Activated CD8-positive, alpha-beta memory T cell treated with anti-CD3 and anti-CD28 coated beads for 48 hours (primary cell): ENCODE measurements at places on chromosomes 11 and 22.

DNA sequence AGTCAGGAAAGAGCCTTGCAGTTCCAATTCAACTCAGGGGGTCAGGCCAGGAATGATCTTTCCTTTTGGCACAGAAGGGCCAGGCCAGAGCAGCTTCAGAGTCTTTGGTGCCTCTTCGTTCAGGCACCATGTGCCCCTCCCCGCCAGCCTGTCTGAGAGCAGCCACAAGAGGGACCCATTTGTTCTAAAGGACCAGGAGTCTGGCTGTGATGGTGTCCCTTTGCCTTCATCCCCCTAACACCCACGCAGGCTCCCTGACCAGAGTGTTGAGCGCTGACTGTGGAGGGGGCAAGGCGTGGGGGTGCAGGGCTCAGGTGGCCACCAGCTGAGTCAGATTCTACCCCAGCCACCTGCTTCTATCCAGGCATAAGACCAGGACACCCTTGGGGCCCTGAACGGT is 156.4 kb downstream of the TTC17 start:
- DNase-seq: no peak

DNA sequence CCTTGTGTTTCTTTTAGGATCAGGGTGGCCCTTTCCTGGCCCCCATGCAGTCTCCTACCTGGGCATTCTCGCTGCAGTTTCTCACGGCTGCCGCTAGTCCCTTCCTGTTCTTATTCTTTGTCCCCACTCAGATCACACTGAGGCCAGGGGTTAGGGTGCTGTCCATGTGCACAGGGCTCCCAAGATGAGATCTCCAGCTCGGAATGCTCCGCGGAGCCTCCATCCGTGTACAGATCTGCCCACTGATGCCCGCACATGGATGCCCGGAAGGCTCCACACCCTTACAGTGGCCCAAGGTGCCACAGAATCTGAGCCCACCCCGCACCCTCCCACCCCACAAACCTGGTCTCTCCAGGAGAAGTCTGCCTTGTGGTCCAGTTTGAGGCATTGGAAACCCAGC is 457.3 kb downstream of the TBC1D22A start:
- DNase-seq: no peak

GRCh38 chr22:26502688-26503561 is 9.3 kb downstream of the TFIP11 start:
- no peak for DNase-seq

DNA sequence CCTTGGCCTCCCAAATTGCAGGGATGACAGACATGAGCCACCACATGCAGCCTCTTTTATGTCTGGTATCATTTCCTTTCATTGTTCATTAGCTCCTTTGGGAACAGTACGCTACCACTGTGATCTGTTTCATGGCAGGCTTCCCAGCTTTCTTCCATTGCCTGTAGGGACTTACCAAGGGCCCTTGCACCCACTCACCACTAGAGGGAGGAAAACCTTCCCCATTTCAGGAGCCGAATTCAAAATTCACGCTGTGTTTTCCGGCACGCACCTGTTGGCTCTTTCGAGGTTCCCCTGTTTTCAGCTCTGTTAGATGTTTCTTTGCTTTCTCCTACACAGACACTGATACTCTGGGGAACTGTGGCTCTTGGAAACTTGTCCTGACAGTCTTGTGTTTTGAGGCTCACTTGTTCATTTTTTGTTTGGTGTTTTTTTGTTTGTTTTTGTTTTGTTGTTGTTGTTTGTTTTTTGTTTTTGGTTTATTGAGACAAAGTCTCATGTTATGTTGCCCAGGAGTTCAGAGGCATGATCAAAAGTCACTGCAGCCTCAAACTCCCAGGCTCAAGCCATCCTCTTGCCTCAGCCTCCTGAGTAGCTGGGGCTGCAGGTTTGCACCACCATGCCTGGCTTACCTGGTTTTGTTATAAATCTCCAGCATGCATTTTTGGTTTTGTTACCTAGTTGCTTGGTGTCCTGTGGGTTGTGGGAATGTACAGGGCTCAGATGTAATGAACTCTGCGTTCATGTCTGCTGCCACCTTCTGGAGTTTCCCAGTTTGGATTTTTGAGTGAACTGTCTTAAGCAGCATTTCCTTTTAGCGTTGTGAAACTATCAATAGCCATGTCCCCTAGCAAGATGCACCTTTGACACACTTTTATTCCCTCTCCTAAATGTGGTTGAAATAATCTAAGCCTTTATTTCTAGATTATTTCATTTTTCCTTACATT is 2.3 kb downstream of the KRTAP5-11 start:
- DNase-seq: no peak

- DNase-seq: no peak
These were observed 981.0 kb upstream of the FAT3 start for GRCh38 chr11:91243630-91244029.

- no peak for DNase-seq
These were observed 2.2 kb upstream of the PNPLA3 start for GRCh38 chr22:43921370-43921769.

- no peak for DNase-seq
These were observed 258.1 kb downstream of the C11orf87 start for GRCh38 chr11:109680127-109680526.

- no peak for DNase-seq
These were observed 136.0 kb downstream of the MAML2 start for GRCh38 chr11:96206955-96207354.

DNA sequence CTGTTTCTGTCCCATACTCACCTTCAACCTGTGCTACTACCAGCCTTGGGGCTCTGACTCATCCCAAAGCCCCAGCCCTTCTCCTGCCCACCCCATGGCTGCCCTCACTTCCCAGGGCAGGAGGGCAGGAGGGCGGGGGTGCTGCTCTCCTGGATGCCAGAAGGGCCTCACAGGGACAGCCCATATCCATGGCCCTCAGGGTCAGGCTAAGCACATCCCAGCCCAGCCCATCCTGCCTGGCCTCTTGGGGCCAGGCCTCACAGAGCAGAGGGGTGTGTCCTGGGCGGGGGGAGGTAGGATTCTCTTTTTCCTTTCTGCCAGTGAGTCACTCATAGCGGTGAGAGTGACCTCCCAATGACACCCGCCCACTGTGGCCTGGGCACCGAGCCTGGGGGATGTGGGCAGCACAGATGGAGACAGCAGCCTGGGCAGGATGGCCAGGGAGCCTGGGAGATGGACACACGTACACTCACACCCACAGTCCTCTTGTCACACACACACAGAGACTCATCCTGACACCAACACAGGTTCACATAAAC is 2.4 kb downstream of the LTBP3 start:
- no peak for DNase-seq

- DNase-seq: no peak
These were observed 243.4 kb upstream of the DDI1 start for GRCh38 chr11:103792981-103793468.

GRCh38 chr22:33139937-33140336 is 81.8 kb upstream of the SYN3 start:
- no peak for DNase-seq

GRCh38 chr11:123578778-123579481 is 75.5 kb downstream of the SCN3B start:
- DNase-seq: no peak

DNA sequence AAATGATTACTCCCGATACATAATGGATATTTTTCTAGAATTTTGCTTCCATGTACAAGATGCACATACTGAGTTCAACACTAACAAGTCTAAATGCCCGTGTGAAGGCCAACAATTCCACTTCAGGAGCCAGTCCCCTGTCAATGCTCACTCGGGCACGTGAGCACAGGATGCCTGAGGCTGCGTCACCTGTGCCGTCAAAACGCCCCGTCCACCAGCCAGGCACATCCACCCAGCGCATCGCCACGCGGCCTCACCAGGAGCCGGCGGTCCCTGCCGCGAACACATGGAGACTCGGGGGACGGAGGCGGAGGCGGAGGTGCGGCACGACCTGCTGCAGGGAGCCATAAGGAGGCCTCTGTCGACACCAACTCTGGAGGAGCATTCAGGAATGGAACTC is 9.8 kb downstream of the TOLLIP start:
- no peak for DNase-seq

- no peak for DNase-seq
These were observed 418.5 kb downstream of the MIAT start for GRCh38 chr22:27075891-27076290.

DNA sequence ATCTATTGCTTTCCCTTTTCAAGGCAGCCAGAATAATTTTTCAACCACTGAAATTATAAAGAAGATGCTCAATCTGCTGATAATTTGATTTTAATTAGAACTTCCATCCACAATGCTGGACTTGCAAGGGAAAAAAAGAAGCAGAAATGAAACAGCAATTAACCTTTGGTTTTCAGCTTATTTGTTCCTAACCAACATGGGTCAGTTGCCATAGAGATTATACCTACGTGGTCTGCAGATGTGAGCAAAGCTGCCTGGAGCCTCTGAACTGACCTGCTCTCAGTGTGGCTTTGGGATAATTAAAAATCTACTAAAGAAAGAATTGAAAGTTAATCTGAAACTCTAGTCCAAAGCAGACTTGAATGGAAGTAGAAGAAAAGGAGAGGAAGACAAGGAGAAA is 195.7 kb upstream of the API5 start:
- DNase-seq: no peak

- DNase-seq: no peak
These were observed 11.7 kb downstream of the SLC35C1 start for GRCh38 chr11:45816614-45817013.

DNA sequence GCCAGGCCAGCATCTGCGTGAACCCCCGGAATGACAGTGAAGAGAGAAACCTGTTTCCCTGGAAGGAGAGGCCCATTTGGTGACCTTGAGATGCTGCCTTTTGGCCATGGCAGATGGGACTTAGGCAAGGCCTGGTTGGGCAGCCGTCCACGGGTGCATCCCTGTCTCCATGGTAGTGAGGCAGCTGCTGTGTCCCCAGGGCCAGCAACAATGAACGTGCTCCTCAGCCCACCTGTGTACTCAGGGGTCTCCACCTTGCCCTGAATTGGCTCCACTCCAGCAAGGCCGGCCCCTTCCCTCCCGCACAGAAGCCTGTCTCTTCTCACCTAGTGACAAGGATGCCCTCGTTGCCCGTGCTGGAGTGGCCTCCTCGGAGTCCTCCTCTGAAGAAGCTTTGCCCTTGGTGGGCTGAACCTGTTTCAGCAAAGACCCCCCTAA is 441.1 kb downstream of the TBC1D22A start:
- no peak for DNase-seq

GRCh38 chr11:92707665-92708064 is 261.8 kb upstream of the MTNR1B start:
- no peak for DNase-seq

DNA sequence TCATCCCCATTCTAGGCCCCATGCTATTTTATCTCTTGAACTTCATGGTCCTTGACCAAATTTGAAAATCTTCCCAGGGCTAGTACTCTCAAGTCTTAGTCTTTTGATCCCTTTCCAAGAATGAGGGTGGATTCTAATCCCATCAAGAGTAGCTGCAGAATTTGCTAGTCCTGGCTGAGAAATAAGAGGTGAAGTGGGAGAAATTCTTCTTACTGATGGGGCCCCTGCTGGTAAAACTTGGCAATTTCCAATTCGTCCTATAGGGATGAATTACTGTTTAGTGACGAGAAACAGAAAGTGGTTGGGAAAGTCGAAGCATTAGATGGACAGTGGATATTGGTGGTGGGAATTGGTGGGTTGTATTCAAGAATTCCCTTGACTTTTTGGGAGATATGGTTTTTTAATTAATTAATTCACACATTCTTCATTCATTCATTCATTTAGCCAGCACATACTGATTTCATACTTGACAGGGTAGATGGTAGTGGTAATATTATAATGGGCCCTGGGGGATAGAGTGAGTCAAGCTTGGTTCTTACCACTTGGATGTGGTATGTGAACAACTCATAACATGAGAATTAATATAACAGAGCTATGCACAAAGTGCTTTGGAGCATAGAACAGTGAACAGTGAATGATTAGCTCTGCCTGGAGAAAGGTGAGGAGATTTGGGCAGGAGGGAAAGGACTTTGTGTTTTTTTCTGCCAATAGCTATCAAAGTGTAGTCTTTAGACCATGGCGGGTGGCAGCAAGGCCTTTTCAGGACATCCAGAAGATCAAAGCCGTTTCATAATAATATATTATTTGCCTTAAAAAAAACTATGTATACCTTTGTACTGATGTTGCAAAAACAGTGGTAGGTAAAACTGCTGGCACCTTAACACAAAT is 103.8 kb downstream of the STIM1 start:
- DNase-seq: no peak

DNA sequence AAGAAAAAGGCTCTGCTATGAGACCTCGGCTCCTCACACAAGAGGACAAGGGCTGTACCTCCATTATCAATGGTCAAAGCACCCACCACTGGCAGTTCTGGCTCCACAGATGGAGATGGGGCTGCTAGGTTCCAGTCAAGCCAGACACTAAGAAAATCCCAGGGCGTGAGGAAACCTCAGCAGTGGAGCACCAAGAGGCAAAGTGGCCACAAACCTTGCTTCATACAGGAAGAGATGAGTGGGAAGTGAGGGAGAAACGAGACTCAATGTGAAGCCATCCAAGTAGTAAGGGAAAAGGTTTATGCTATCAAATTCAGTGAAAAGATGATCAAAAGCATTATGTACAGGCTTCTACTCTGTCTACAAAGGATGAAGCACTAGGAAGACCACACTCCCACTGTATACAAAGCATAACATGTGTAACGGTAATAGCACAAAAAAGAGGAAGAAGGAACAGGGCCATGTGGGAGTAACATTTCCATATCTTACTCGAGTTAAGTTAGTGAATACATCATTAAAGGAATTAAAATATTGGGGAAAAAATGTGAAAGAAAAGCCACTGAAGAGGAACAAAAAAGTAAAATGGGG is 27.0 kb downstream of the POLDIP3 start:
- DNase-seq: no peak

DNA sequence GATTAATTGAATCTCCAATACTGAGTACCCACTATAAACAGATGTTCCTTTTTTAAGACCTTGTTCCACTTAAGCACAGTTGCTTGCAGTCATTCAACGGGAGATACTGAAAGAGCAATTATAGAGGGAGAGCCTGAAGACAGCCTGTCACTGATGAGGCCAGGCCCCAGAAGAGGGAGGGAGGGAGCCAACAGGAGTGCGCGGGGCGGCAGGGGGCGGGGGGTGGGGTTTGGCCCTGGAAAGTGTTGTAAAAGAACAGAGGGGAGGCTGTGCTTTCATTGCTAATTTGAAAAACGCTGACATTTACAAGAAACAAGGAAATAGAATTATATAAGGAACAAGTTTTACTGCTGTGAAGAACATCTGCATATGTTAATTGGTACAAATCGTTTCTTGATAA is 53.1 kb downstream of the MAP6 start:
- no peak for DNase-seq

GRCh38 chr11:110174645-110175310 is 81.6 kb downstream of the ZC3H12C start:
- DNase-seq: no peak

DNA sequence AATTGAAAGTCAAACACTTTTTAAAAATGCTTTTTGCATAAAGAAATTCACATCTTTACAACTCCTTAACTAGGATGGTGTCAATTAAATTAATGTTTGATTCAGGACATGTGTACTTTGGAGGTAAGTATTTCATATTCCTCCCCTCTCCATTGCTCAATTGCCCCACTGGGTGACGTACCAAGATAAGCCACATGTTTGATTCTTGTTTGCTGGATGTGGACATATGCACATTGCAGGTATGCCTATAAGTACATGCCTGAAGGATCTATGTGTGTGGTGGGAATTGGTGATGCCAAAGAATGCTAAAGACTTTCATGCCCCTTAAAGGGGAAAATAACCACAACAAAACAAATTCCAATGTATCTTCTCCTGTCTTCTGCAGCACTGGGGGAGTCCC is 5.8 kb downstream of the CD44 start:
- no peak for DNase-seq
